T follicular helper cell (primary cell): ENCODE measurements at places on chromosomes 2 and 18.

DNA sequence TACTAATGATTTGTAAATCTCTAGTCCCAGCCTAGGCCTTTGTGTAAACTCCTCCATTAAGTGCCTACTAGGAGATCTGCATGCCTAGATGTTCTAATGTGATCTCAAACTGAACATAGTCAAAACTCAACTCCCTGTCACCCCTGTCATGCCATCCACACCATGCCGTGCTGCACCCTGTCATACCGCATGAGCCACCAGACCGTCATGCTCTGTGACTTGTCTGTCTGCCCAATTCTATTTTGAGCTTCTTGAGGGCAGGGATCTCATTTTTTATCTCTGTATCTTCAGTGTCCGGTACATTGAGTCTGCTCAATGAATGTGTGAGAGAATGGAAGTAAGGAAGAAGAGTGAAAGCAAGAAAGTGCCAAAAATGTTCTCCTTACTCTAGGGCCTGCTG, 35.5 kb downstream of the GREB1L start:
- DNase-seq, result no peak

GRCh38 chr18:5370332-5370731, 74.8 kb upstream of the ZBTB14 start:
- no peak for DNase-seq

GRCh38 chr2:46315103-46315890, 18.1 kb downstream of the EPAS1 start:
- no peak for DNase-seq

- no peak for DNase-seq
These were observed 18.7 kb upstream of the SLC1A4 start for GRCh38 chr2:64970495-64970894.

GRCh38 chr2:240687045-240687740, 4.5 kb upstream of the AQP12A start:
- no peak for DNase-seq

- no peak for DNase-seq
These were observed 2.8 kb upstream of the RAX start for GRCh38 chr18:59276047-59276446.

DNA sequence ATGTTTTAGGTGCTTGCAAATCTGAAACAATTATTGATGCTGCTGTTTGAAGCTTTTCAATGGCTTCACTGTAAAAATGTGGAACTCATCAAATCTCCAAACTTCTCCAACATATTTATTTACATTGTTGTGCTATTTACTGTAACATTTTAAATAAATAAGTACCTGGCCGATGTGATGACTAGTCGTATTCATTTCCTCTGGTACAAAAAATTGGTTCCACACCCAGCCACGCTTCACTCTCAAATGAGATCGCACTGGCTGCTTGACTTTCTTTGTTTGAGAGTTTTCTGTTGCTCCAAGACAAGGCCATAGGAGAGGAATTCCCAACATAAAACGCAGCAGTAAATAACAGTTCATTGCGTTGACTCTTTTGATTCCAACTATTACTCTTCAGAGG, 32.0 kb downstream of the CDH19 start:
- DNase-seq, result no peak

- DNase-seq, result no peak
These were observed 416.0 kb upstream of the NETO1 start for GRCh38 chr18:73283788-73284187.

DNA sequence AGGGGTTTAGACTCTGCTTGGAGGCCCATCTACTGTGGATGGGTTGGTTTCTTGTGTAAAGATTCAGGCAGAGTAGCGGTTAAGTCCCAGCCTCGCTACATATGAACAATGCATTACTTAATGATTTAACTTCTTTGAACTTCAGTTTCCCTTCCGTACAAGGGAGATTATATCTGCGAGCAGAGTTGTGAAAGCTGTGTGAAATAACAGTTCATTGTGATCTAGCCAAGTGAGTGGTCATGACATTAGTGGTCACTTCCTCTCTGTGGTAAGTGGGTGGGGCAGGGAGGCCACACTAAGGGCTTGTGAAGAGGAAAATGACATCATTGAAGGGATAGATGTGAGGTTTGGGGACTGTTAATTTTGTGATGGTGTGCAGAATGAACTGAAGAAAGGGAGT, 14.1 kb upstream of the MEX3C start:
- no peak for DNase-seq

GRCh38 chr2:48399828-48400552, 130.0 kb upstream of the STON1 start:
- DNase-seq, result no peak

- no peak for DNase-seq
These were observed 96.4 kb upstream of the MSTN start for GRCh38 chr2:190158798-190159434.

DNA sequence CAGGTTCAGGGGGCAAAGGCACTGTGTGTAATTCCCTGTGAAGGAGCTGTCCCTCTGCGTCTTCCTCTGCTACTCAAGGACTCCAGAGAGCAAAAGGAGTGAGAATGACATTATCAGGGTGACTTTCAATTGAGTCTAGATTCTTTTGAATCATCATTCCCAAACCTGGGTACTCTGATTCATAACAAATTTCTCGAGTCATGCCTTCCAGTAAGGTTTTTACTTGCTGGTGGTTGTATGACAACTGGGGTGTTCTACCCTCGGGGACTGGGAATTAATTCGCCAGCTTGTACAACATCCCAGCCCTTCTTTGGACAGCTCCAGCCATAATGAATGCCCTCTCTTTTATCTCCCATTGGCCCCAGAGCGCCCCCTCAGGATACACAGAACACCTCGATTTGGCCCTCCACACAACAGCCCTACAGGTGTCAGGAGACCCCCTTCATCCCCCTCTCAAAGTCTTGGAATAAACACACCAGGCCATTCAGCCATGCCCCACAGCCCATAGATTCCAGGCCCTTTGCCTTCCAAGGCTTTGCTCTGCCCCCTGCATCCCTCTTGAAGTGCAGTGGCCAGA, 254.5 kb downstream of the KLHL29 start:
- DNase-seq, result no peak
